ENCODE measurements at places on chromosomes 6 and 20. TPM values are rescaled to one million over a fixed set of nuclear protein-coding genes. Genes with fewer than 3 reads are reported as not detected.

GRCh38 chr6:43766964-43767461 lies 3.0 kb upstream of the VEGFA start:
- no peaks in the 10 kb centered on the region for H3K36me3 ChIP-seq
- H3K27ac ChIP-seq = no peak overlapping the region
- DNase-seq = no peak
- H3K27me3 ChIP-seq = no peaks in the 10 kb centered on the region
- no peak overlapping the region for H3K4me3 ChIP-seq
- peaks cover 9% of the 10 kb centered on the region for H3K4me1 ChIP-seq

DNA sequence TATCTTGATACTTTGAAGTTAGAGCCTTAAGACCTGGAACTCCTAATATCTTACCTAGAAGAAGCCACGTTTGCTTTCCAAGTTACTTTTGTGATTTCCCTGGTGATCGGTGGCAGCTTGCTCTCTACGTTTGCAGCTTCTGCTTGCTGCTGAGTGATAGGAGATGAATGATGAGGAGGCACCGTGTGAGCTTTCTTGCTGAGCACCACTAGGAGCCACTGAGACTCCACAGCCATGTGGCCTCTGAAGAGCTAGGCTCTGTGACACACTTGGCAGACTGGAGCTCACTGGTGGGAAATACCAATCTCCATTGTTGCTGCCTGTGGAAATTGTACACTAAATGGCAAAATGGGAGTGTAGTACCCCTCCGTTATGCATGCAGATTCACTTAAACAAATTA lies 161.8 kb downstream of the IBTK start:
- no peak for DNase-seq
- no peak overlapping the region for H3K27ac ChIP-seq
- no peaks in the 10 kb centered on the region for H3K36me3 ChIP-seq
- no peaks in the 10 kb centered on the region for H3K4me1 ChIP-seq
- H3K27me3 ChIP-seq = no peaks in the 10 kb centered on the region

- H3K36me3 ChIP-seq = no peaks in the 10 kb centered on the region
- no peaks in the 10 kb centered on the region for H3K4me1 ChIP-seq
- no peak overlapping the region for H3K27ac ChIP-seq
Measured at GRCh38 chr6:107585815-107586435, 96.0 kb downstream of the SOBP start.

GRCh38 chr6:154721460-154721859 lies 11.8 kb upstream of the SCAF8 start:
- no peak for DNase-seq

DNA sequence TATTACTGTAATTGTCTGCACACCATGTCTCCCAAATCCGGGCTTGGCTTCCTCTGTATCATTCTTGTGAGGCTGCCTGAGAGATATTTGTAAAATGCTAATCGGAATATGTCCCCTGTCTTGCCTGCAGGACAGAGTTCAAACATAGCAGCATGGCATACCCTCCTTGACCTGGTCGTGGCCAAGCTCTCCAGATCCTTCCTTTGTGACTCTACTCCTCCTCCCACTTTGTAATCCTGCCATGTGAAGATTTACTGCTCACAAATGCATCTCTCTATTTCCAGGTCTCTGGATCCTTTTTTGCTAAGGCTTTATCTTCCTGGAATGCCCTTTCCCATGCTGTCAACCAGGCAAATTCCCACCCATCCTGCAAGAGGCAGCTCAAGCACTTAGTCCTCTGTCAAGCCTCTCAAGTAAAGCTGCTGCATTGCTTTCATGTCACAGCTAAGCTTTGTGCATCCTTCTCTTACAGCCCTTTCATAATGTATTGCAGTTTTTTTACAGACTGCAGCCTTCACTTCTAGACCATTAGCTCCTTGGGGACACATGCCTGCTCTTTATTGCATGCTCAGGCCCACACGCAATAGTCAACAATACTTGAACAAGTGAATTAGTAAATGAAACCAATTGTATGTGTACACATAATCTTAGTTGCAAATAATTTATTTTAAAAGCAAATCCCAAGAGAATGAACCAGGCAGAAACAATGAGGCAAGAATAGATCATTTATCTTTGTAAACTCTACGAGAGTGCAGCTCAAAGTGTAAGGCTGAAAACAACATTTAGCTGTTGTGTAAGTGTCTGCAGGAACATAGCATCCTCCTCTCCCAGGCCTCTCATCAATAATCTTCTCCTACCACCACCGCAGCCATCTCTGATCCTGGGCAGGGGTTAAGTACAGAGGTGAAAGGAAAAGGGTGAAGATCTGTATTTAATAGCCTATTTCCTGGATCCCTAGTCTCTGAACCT lies 45.8 kb downstream of the HIVEP2 start:
- H3K27ac ChIP-seq = no peak overlapping the region
- no peaks in the 10 kb centered on the region for H3K27me3 ChIP-seq
- no peaks in the 10 kb centered on the region for H3K36me3 ChIP-seq
- no peak overlapping the region for H3K4me3 ChIP-seq

The DEFB132 gene
- total RNA-seq = not detected
